ENCODE measurements at places on chromosomes 7 and 10. TPM values are rescaled to one million over a fixed set of nuclear protein-coding genes. Genes with fewer than 3 reads are reported as not detected.

GRCh38 chr7:9945857-9946256, 1027.8 kb upstream of the PHF14 start:
- DNase-seq: no peak

ANKRD61 gene
- total RNA-seq: 0.20 TPM

TMEM270 gene
- not detected for total RNA-seq

- no peak for DNase-seq
These were observed 37.4 kb downstream of the VCL start for GRCh38 chr10:74035303-74035702.

GRCh38 chr10:82150123-82150900, 275.3 kb downstream of the NRG3 start:
- no peak for DNase-seq

- no peak for DNase-seq
These were observed 222.6 kb downstream of the ANK3 start for GRCh38 chr10:60167050-60167449.

ORC5 gene
- 20.0 TPM for total RNA-seq

DNA sequence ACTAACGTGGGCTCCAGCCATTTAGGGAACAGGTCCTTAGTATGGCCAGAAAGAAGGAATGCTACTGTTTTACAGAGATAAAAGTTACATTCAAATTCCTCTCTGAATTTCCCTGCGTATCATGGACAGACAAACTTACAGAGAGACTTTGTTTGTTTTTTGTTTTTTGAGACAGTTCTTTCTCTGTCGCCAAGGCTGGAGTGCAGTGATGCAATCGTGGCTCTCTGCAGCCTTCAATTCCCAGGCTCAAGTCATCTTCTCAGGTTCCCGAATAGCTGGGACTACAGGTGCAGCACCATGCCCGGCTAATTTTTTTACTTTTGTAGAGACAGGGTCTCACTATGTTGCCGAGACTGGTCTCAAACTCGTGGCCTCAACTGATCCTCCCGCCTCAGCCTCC, 64.5 kb upstream of the MPP7 start:
- no peak for DNase-seq

DNA sequence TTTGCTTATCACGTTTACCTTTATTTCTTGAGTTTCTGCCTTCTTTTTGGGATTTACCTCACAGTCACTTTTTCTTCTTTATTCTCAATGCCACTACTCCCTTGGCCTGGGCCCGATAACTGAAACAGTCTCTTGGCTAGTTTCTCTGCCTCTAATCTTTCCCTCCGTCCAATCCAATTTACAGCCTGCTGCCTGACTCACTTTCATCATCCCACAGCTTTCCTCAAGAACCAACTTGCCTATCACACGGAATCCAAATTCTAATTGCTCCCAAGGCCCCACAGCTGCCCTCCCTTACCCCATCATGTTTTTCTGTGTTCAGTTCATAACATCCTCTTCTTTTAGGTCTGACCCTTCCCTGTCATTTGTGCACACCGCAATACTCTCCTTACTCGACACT, 121.4 kb downstream of the HIPK2 start:
- DNase-seq: no peak

LIPM gene
- not detected for total RNA-seq

DNA sequence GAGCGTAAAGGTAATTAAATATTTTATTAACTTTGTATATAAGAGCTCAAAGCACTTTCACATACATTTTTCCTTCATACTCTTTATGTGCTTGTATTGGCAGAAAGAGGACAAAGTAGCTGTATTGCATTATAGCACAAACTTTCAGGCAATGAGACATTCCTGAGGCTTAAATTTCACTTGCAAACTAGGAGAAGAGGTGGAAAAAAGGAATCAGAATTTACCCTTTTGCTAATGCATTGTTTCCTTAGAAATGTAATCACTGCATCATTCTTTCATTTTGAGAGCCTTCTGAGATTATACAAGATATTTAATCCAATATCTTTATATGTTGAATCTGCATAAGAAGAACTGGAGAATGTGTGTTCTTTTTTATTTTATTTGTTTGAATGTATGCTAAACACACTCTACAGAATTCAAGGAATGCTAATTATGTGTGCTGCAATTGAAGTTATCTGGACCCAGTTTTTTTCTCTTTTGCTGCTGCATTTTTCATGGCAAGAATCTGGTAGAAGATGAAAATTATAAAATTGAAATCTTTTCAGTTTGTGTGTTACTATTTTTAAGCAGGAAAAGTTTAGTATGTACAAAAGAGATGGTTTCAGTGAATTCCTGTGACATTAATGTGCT, 185.1 kb downstream of the NXPH1 start:
- DNase-seq: no peak

DNA sequence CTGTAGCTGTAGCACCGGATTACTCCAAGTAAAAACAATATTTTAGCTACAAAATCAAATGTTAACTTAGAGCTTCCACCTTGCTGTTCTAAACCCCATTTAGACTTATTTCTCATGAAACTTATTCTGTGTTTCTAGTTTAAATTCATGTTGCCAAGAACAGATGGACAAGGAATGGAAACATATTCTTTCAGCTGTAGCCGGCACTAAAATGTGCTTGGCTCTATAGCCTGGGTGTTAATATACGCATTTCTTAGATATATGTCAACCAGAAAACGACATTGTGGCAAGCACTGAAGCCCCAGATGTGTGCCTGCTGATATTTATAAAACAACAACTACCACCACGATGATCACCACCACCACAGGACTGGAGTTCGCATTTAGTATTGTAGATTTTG, 190.3 kb upstream of the ETV1 start:
- no peak for DNase-seq

LRRC4 gene
- total RNA-seq: not detected

- no peak for DNase-seq
These were observed 240.5 kb upstream of the PRSS58 start for GRCh38 chr7:142498364-142498763.

DNA sequence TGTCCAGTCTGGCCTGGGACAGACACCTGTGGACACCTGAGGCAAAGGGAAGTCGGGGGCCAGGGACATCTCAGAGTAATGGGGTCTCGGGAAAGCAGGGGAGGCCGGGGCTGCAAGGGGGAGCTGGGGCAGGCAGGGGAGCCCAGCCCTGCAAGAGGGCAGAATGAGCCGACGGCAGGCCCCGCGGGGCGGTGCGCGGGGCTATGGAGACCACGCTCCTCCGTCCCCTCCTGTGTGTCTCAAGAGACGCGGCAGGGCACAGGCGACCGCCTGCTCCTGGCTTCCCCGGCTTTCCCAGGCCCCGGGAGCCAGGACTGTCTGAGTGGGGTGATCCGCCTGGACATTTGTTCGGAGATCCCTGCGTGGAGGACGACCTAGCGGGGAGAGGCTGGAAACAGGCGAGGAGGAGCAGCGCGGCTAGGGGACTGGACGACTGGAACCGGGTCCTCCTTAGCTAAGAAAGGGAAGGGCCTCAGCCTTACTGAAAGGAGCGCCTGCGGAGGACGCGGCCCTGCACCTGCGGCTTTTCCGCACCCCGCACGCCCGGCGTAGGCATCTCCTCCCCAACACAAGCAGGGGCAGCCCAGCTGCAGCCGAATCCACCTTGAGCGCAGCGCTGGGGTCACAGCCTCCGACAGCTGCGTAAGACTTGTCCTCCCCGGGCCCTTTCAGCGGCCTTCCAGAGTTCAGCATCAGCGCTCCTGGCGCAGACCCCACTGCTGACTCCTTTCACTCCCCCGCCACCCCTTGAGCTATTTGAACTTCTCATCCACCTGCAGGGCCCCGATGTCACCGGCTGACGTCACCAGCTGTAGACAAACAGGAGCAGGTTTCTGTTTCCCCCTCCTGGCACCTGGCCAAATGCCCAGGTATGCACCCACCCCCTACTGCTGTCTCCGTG, 176.4 kb downstream of the ZNF248 start:
- DNase-seq: no peak

NOS3 gene
- total RNA-seq: 27.7 TPM

DNA sequence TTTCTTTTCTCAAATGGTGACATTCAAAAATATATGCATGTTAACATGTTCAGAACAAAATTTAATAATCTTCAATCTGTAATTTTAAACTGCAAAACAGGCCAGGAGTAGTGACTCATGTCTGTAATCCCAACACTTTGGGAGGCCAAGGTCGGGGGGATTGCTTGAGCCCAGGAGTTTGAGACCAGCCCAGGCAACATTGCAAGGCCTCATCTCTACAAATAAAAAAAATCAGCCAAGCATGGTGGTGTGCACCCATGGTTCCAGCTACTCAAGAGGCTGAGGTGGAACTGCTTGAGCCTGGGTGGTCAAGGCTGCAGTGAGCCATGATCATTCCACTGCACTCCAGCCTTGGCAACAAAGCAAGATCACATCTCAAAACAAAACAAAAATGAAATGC, 394.3 kb downstream of the PARD3 start:
- DNase-seq: no peak

DNA sequence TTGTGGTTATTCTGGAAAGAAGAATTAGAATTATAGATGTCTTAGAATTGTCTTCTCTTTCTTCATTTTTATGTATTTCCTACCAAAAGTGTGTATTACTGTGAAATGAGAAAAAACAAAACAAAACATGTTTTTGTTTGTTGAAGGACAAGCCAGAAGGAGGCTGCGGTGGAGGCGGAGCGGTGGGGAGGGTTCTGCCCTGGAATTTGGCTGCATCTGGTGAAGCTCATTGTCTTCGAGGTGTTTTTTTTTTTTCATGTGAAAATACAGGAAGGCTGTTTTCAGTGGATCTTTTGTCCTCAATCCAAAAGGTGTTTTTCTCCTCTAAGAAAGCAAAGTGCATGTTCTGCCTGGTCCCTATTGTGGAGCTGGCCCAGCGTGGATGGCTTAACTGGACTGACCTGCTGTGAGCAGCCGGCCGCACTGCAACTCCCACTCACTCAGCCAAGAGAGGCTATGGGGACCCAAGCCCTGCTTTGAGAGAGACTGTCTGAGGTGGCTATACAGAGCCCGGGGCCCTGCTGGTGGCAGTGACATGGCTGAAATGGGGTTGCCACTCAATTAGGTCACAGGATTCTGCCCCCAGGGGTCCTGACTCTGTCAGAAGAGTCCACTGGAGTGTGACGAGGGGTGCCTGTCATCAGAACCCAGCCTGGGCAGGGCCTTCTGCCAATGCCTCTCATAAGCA, 184.9 kb upstream of the MKI67 start:
- DNase-seq: no peak

DNA sequence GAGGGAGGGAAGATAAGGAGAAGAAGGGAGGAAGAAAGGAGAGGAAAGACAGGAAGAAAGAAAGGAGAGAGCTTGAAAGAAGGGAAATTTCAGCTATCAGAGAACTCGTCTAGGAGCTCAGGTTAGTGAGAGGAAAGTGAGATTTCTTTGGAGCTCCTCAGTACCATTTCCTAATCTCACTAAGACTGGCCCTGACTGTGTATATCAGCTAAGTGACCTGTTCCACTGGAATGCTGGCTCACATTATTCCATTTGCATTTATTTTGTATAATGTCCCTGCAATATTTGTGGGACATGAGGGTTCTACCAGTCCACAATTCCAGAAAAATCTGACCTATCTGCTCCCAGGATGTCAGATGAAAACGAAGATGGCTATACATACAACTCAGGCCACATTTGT, 114.7 kb upstream of the CELF2 start:
- DNase-seq: no peak

GRCh38 chr10:57692255-57692980, 575.3 kb downstream of the IPMK start:
- DNase-seq: no peak

DNA sequence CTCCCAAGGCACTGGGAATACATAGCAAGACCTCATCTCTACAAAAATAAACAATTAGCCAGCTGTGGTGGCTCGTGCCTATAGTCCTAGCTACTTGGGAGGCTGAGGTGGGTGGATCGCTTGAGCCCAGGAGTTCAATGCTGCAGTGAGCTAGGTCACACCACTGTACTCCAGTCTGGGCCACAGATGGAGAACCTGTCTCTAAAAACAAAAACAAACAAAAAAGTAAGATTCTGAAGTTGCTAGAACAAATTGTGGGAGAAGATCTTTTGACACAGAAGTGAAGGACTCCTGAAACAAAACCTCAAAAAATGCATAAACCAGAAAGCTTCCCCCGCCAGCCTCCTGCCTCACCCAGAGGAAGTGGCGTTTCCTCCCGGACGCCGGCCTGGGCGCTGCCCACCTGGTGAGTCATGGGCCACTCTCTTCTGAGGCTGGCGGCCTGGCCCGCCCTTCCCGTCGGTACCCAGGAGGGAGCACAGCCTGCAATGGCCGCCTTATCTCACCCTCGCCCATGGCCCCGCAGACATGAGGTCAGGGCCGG, 25.4 kb upstream of the ELN start:
- DNase-seq: peak; percentile 62

FOXI2 gene
- not detected for total RNA-seq

DNA sequence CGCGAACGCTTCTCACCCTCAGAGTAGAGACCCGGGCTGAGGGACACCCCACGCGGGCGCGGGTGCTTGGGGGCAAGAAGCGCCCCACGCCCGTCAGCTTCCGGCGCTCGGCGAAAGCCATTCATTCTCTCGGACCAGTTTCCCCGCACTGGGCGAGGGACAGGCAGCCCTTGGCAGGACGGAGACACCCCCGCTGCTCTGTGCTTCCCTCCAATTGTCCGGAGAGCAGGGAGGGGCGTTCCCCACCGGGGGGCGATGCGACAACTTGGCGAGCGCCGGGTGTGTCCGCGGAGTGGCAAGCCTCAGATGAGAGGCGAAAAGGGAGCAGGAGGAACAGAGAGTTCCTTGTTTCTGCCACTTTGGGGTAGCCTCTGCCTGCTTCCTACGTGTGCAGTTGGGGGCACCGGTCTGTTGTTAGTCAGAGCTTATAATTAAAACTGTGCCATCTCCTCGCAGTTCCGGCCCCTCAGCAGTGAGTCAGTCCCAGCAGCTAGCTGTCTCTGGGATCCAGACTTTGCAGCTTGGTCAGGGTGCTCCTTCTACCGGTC, 1.7 kb downstream of the GPR158 start:
- DNase-seq: no peak

GRCh38 chr7:20742913-20743312, 43.8 kb downstream of the SP8 start:
- DNase-seq: no peak

DNA sequence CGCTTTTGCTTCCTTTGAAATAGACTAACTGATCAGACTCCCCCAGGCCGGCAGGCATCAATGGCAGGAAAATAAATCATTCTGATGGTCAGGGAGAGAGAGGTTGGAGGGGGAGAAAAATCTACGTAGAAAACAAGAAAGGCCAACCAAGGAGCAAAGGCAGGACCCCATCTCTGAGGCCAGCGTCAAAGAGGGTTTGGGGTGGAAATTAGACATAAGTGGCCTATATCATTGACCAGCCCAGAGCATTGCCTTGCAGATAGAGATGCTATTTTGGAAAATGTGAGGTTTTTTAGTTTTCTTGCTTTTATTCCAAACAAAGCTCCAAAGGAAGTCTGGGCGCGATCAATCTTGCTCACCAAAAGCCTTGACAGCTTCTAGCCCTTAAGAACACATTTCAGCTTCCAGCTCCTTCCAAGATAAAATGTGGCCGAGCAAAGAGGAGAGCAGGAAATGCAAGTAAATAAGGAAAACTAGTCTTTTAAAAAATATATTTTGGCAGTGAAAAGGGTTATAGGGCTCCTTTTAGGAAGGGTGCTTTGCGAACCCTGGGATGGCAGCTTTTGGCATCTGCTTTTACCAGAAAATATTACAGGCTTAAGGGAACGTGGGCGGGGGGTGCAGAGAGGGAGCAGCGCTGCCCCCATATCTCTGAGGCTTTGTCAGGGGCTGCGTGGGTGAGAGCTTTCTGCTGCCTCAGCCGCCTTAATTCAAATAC, 2.0 kb upstream of the HOXA2 start:
- no peak for DNase-seq

LIPJ gene
- total RNA-seq: not detected

MYO1G gene
- total RNA-seq: 572 TPM

Measured in activated CD4-positive, alpha-beta memory T cell treated with anti-CD3 and anti-CD28 coated beads, Interleukin-2, amount 10 ng/mL, durations not matched to agents 7 days and 5 days (primary cell).